ENCODE measurements at places on chromosomes 16 and 17.

DNA sequence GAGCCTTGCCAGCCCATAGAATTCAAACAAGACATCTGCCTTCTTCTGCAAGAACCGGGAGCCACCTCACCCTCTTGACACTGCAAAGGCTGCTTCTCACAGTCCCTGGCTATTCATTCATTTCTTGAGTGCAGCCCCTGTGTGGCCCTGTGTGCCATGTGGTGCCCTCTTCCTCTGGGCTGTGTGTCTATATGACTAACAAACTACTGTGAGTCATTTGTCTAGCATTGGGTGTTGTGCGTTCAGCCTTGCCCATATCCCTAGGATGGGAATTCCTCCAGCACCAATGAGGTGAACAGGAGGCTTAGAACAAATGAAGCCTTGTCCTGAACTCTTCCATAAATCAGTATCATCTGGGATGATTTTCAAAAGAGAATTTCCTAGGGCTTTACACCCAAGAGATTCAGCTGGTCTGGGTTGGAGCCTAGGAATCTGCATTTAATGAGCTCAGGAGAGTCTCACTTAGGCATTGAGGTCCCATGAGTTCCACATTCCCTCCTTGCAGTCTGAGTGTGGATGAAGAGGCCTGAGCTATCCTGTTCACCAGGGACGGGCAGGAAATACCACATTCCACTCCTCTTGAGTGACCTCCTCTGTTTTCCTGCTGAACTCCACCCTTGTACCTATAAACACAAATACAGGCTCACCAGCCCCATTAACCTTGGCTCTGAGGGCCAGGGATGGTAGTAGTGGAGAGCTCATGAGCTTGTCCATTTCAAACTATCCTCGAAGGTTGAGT, 308.7 kb upstream of the N4BP1 start:
- no peak for DNase-seq

- DNase-seq, result peak; percentile 62
Observed at GRCh38 chr16:30985401-30986128, 558 bp downstream of the HSD3B7 start.

- DNase-seq, result no peak
Observed at GRCh38 chr17:67385122-67385988, 8.3 kb downstream of the PITPNC1 start.

GRCh38 chr16:1830213-1830612, 3.2 kb downstream of the FAHD1 start:
- no peak for DNase-seq

- DNase-seq, result no peak
Observed at GRCh38 chr17:15981208-15981607, 18.3 kb downstream of the ZSWIM7 start.

DNA sequence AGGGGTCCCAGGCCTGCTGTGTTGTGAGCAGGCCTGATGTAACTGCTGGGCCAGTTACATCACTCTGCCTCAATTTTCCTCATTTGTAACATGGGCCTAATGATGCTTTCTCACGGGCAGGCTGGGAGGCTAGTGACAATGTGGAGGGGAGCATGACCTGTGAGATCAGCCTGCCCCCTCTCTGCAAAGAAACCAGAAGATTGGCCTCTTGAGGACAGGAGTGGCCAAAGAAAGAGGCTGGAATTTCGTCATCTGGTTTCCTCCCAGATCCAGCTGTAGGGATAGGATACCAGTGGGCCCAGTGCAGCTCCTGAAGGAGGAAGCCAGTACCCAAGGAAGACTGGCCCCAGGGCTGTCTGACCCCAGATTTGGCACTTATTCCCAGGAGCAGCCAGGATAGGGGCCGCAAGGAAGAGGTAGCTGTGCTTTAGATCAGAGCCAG, 615 bp upstream of the SREBF1 start:
- DNase-seq, result peak; percentile 50

DNA sequence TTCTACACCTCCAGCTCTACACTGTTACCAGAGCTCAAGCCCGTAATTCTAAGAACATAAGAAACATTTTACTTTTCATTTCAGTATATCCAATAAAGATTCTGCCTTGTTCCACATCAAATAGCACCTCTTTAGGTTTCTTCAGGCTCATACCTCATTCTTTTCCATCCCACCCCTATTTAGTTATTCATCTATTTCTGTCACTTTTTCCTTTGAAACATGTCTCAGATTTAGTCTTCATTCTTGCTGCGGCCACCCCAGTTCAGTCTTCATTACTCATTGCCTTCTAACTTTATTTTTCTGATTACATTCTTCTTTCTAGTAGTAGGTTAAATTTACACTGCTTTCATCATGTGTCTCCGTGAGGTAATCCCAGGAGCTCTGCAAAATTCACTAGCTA, 33.5 kb downstream of the PPM1E start:
- DNase-seq, result no peak

DNA sequence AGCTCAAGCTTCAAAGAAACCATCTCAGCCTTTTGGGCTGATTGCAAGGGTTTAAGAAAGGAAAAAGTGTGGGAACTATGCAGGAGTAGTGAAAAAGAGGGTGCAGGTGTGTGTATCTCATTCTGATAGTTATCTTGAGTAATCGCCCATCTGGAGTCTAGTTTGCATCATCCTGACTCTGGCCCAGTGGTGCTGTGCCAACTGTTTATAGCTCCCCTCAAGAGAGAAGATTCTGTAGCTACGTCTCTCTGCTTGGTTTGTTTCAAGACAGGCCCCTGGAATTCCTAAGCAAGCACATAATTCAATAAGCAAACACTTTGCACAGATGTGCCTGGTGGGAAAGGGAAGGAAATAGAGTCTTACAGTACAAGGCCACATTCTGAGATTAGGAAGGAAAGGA, 144.4 kb downstream of the HAPSTR1 start:
- DNase-seq, result no peak

DNA sequence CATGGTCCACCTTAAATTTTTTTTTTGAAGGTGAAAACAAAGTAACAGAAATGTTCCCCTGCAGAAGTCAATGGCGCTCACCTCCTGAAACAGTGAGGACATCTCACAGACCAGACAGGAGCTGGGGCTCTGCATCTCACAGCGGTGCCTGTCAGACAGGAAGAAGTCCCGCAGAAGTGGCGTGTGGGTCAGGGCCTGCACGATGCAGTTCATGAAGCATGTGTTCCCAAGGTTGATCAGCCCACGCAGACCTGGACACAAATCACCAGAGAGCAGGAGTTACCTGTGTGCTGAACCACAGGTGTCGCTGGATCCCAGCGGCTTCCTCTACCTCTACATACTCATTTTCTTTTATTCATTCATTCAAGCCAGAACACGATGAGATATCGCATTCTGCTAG, 24.9 kb downstream of the USP22 start:
- no peak for DNase-seq

DNA sequence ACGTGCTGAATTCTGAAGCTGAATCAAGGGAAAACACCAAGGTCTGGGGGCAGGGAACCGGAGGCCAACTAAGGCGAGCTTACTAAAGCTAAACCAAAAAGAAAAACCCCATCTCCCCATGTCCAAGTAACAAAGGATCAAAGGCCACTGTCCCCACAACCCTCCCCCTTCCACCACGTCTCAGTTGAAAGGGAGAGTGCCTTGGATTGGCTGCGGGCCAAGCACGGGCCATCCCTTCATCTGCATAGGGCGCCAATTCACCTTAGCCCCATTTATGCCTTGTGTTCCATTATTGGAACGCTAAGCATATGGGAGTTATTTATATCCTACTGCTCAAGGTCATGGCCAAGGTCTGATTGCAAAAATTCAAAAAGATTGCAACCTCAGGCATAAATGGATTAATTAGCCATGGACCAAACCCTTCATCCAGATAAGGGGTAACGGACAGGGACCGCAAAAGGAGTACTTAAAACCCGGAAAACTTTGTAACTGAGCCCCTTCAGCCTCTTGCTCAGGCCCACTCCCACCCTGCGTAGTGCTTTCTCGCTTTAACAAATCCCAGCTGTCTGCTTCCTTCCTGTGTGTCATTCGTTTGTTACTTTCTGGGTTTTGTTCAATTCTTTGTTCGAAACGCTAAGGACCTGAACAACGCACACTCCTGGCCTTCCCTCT, 740 bp upstream of the ATP6V0D1 start:
- no peak for DNase-seq

- no peak for DNase-seq
Observed at GRCh38 chr17:33873201-33873617, 381.9 kb upstream of the CCL2 start.

DNA sequence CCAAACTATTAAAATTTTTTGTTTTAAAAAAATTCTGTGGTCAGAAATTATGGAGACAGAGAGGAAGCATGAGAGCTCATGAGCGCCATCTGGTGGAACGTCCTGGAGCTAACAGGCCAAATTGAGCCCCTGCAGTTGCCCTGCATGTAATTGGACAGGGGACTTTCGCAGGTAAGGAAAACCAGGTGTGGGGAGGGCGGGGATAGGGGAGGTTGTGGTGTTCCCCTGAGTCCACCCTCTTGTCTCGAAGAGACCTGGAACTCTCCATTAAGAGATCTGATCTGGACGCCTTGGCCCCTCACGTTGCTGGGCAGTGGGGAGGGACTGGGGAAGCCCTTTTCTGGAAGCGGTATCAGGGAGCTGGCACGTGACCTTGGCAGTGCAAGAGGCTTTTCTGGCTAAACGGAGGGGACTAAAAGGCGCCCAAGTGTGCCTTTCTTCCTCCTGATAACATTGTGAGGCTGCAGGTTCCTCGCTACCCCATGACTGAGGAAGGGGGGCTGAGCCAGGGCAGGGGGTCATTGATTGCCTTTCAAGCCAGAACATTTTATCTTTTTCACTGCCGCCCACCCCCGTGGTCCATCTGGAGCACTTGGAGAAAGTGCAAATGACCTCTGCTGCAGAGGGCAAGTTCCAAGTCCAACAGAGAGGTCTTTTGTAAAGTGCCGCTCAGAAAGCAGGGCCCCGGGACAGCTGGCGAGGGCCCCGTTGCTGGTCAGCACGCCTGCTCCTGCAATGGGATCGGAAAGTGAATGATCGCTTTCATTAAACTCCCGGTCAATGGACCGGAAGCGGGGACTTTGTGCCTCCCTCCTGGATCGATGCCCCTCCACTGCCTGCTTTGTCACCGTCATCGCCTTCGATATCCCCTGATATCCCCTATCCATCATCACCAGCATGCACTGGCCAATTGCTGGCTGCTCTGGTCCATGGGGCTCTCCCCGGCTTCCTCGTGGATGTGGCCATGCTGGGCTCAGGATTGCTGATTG, 18.4 kb downstream of the PDILT start:
- peak; percentile 69 for DNase-seq

DNA sequence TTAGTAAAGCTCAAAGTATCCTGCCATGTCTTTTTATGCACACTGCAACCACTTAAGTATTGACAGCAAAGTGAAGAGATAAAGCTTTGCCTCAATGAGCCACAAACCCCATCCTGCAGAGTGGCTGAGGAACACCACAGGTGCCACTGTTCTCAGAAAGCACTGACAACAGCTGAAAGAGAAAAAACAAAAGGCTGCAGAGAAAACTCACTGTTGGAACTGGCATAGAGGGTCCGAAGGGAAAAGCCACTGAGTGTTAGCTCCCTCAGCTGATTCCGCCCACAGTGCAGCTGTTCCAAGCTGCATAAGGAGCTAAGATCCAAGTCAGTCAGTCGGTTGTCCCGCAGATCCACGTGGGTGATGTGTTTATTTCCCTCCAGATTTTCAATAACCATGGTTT, 48.3 kb downstream of the PHLPP2 start:
- DNase-seq, result peak; percentile 61

DNA sequence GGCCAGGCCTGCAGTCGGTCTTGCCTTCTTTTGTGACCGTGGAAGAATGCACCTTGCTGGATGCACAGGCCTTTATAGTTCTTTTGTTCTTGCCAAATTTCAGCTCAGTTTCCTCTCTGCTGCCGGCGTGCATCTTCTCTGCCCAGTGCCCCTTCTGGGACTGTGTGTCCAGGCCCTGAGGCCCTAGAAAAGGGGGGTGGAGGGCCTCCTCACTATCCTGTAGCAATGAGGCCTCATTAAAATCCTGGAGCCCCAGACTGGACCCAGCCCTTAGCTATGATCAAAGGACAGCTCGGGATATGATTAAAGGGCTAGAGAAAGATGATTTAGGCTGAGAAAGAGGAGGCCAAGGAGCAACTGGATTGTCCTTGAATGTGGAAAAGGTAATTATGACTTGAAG, 229.8 kb downstream of the SEC14L1 start:
- no peak for DNase-seq

- DNase-seq, result no peak
Observed at GRCh38 chr17:7442142-7442541, 2.7 kb upstream of the CHRNB1 start.

DNA sequence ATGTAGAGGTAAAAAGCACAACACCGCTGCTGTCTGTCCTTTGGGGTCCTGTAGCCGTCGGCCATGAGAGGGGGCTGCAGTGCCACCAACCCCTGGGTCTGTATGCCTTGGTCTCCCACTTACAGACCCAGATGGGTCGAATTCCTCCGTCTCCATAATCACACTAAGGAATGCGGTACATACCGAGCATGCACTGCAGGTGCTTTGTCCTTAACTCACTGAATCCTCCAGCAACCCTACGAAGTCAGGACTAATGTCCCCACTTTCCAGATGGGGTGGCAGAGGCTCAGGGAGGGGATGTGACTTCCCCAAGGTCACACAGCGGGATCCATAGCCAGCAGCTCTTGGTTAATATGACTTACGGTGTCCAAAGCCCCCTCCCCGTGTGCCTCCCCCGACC, 219.9 kb upstream of the CIBAR2 start:
- peak; percentile 76 for DNase-seq

GRCh38 chr16:80936410-80936809, 70.3 kb downstream of the CMC2 start:
- no peak for DNase-seq

- peak; percentile 57 for DNase-seq
Observed at GRCh38 chr17:41785859-41786226, 668 bp downstream of the JUP start.

All from neural progenitor cell (in vitro differentiated cells).